ENCODE measurements at places on chromosomes 16 and 17.

GRCh38 chr17:58120195-58120822, 27.9 kb upstream of the OR4D1 start:
- peak; percentile 18 for DNase-seq

DNA sequence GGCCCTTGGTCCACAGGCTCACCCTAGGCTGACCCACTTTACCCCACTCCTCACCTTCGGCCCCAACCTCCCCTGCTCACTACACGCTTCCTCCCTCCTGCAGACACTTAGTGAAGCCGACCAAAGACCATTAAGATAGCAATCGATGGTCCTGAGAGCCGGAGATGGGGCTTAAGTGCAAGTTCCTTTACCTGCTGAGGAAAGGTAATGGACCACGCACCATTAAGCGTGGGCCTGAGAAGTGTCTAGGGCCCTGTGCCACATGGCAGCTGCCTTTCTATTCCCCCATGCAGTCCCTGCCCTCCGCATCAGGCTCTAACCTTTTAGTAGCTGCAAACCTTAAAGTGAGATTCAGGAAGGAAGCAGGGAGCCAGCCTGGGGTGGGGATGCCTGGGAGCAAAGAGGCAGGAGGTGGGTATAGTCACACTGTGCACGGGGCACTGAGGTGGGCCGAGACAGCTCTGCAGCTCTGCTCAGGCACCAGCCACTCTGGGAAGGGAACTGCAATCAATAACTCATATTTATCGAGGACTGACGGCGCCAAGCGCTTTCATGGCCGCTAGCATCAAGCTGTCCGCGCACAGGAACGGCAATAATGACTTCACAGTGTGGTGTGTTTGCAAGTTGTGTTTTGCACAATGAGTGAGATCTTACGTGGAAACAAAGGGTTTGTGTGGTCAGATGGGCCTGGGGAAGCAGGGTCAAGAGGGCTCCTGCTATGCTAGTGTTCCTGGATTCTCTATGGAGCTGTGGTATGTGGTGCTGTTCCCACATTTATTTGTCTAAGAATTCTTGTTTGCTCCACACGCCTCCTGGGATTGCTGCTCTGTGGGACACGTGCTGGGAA, 84.9 kb upstream of the CDC42EP4 start:
- DNase-seq = no peak

DNA sequence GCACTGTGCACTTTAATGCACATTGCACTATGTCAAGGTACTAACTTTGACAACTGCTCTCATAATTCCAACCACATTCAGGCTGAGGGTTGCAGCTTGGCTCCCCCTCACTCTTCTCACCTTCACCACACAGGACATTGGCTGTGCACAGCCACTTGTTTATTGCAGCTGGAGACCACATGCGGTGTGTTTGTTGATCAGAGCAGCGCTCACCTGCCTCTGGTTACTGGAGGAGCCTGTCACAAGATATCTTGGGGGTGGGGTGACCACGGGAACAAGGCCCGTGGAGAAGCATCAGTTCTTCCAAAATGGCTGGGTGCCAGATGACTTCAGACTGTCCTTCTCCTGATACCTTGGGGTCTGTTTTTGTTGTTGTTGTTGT, 10.6 kb upstream of the CCL5 start:
- DNase-seq = no peak

- DNase-seq = no peak
These were observed 942 bp downstream of the LDAF1 start for GRCh38 chr16:21159281-21159951.

GRCh38 chr16:28179354-28179753, 32.4 kb downstream of the XPO6 start:
- DNase-seq = no peak
